ENCODE measurements at places on chromosomes 7 and 10. TPM values are rescaled to one million over a fixed set of nuclear protein-coding genes. Genes with fewer than 3 reads are reported as not detected.

GRCh38 chr7:46534664-46535588 is 613.9 kb upstream of the IGFBP3 start:
- DNase-seq: no peak

DNA sequence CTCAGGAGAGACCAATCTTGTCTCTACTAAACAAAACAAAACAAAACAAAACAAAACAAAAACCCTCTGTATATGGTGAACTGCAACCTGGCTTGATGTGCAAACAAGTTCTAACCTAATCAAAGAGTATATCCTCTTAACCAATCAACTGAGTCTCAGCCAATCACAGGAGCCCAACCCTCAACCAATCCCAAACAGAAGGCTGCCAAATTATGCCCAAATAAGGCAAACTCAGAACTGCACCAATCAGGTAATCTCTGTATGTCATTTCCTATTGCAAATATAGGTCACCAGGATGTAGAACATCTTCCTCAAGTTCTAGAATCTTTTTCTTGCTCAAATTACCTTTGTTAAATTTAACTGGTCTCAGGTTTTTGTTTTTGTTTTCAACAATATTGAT is 5.2 kb downstream of the FAM133B start:
- DNase-seq: no peak

DNA sequence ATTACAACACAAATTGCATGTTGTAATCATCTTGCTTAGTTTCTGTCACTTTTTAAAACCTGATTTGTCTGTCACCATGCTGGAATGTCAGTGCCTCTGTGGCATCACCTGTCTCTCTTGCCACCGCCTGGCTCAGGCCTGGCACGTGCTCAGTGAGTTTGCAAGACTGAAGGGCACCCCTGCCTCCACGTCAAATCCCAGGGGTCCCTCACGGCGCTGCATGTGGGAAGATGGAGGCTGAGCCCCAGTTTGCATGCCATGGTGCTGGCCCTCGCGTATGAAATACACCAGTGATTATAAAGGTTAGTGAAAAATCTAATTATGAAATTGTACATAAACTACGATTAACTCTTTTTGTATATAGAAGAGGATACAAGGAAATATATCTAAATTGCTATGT is 51.9 kb upstream of the VIPR2 start:
- DNase-seq: no peak

DNA sequence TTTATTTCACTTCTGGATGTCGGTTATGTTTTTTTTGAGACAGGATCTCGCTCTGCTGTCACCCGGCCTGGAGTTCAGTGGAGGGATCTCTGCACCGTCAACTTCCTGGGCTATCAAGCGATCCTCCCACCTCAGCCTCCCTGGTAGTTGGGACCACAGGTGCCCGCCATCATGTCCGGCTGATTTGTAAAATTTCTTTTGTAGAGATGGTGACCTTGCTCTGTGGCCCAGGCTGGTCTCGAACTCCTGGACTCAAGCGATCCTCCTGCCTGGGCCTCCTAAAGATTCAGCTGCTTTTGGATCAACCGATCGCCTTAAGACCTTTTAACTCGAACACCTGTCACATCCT is 606 bp upstream of the RABGEF1 start:
- no peak for DNase-seq

- DNase-seq: no peak
Measured at GRCh38 chr7:4711634-4712033, 29.5 kb downstream of the FOXK1 start.

DNA sequence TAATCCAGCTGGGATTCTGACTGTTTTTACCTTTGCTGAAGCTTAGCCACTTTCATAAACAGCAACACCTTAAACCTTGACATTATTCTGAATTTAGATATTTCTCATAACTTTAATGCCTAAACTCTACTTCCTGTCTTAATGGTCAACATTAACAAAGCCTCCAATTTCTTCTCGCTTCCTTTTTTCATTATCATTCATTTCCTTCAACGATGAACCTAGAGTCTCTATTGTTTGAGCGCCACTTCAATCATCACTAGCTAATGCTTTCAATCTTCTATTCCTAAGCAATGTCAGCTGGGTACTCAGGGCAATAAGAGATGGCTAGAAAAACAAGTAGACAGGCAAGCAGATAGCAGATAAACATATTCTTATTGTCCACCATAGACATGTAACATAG is 96.6 kb upstream of the TMEM196 start:
- DNase-seq: no peak

GRCh38 chr7:3175285-3175902 is 125.7 kb upstream of the SDK1 start:
- DNase-seq: no peak

DNA sequence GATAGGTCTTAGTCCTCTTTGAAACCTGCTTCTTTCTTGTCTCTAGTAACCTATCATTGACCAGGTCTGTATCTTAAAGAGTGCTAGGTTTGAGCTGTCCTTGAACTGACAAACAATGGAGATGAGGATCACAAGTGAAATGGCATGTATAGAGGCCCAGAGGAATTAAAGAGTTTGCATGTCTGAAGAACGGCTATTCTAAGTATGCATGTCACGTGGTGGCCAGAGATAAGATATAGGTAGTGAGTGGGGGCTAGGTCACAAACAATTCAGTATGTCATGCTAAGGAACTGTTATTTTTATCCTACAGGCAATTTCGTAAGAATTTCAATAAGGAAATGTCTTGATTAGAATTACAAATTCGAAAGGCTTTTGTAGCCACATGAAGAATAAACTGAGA is 95.3 kb downstream of the SUGCT start:
- DNase-seq: no peak

- no peak for DNase-seq
Measured at GRCh38 chr7:29033584-29033983, 75.5 kb upstream of the TRIL start.

DNA sequence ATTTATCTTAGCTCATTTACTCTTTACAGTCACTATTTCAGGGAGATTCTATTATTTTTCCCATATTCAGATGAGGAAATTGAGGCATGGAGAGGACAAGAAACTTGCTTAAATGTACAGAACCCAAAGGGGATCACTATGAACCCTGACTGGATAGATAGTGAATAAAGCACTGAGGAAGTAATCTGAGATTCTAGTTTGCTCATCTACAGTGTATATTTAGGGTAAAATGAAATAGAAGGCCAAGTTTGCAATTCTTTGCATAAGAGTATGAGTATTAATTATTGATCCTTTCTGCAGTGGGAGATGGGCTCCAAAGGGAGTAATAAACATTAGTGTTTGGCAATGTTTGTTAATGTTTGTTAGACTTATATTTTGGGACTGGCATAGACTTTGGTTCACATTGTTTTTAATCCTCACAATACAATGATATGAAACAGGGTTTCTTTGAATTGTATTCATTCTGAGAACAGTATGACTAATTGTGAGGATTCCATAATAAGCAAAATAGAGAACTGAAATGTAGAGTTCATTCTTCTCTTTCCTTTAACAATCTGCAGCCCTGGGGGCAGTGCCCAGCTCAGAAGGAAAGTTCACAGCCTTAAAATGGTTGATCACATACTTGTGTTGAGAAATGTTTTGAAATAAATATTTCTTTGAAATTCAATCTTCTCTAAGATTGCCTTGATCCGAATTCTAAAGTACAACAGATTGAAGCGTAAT is 131.0 kb upstream of the ZNF804B start:
- no peak for DNase-seq

DNA sequence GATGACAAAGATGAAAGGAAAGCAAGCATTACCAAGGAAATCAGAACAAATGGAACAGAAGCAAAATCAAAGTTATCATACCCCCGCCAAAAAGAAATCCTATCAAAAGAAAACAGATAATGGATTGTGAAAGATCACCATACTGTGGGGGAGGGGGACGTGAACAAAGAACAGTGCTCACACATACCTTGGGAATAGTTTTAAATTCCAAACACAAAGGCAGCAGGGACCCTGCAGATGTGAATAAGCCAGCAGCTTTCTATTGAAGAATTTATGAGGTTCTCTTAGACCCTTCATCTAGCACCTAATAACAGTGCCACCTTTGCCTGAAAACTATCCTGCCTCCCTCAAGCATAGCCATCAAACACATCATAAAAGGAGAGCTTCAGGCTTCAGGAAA is 94.0 kb downstream of the AKR1D1 start:
- DNase-seq: no peak

DNA sequence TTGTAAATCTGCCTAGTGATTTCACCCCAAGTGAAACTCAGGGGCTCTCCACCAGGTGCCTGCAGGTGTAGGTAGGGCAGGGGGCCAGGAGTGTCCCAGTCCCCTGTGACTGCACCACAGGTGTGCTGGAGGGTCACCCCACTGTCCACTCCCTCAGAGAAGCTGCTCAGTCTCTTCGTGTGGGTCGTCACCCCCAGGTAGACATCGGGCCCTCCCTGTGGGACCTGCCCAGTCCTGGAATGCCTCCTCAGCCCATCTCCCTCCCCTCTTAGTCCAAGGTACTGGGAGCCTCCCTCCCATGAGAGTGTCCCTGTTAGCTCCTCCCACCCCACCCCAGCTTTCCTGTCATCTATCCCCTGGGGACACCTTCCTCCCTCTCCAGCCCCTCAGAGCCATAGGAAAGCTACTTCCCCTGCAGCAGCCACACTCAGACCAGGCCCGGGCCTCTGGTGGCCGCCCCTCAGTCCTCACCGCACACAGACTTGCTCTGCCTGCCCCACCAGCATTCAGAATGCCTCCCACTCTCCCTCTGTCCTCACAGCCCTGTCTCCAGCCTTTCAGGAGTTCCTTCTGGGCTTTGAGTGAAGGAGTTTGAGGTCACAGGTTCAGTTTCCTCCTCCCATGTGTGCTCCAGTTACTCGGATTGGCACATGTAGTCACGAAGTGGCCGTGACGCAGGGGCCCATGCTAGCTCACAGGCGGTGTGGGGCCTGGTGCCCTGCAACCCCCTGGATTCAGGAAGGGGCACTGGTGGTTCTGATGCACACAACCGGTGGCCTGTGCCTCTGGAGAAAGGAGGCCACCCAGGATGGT is 5.1 kb downstream of the ALOX5 start:
- DNase-seq: no peak

- no peak for DNase-seq
Measured at GRCh38 chr7:64099656-64100531, 54.7 kb downstream of the ZNF727 start.

The PPP1R17 gene
- total RNA-seq: not detected

The GSDME gene
- 8.3 TPM for total RNA-seq

The PNLIPRP2 gene
- not detected for total RNA-seq

The NKX1-2 gene
- total RNA-seq: not detected

The OR2A42 gene
- total RNA-seq: 0.42 TPM

The DDC gene
- total RNA-seq: 2.0 TPM

The SCIN gene
- 10.7 TPM for total RNA-seq

The DMBT1 gene
- 0.48 TPM for total RNA-seq

The GHRHR gene
- not detected for total RNA-seq

The PTPRN2 gene
- total RNA-seq: 2.8 TPM

Measured in urinary bladder (tissue), 4 donors.